ENCODE measurements at places on chromosomes 3 and 15.
A peak's percentile ranks its signal among the peaks of the same experiment; 100 is the strongest.

GRCh38 chr3:17190353-17191078, 305.8 kb downstream of the PLCL2 start:
- DNase-seq = no peak

GRCh38 chr3:156307704-156308103, 187.3 kb downstream of the KCNAB1 start:
- DNase-seq = no peak

GRCh38 chr3:137202941-137203340, 245.2 kb downstream of the IL20RB start:
- no peak for DNase-seq

DNA sequence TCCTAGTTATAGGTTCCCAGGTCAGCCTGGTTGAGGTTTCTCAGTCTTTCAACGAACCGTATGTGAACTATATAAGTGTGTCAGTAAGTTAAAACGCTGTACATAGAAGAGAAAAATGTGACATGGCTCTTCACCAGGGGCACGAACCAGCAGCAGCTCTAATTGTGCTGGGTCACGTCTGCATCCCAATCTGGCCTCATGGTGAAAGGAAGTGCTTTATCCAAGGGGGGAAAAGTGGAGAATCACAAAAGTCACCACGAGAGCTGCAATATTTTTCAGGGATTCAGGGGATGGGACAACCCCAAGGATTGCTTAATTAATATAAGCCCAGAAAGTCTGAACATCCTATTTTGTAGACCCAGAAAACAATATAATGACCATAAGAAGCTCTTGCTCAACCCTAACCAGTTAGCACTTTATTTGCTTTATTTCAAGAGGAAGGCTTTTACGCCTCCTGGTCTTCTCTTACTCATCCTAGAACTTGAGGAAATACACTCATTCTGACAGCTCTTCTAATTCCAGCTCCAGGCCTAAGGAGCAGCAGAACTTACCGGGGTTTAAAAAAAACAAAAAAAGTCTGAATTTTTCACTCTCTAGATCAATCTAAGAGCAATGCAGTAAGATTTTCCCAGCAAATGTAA, 16.5 kb downstream of the ANXA2 start:
- no peak for DNase-seq

DNA sequence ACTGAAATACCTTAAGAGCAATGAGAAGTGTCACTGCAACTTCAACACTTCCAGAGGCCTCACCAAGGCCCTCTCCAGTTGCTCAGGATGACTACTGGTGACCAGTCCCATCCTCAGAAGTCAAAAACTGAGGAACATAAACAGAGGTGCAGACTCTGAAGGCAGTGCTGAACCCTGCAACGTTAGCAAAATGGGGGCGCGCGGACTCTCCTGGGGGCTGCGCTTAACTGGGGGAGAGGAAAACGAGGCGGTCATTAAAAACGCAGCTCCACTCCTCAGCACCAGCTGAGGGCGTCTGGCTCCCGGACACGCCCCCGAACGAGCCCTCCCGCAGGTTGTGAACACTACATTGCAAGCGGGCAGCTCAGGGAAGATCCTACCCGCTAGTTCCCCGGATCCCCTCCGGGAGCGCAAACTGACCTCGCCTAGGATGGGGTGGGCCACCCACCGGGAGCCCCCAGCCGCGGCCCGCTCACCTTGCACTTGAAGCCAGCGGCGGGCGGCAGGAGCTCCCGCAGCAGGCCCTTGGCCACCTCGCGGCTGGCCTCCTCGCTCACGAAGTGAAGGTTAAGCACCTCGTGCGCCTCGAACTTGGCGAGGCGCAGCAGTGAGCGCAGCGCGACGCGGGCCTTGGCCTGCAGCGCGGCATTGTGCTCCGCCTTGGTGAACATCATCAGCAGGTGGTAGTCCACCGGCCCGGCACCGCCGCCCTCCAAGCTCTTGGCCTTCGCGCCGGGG, 711 bp downstream of the XXYLT1 start:
- DNase-seq = no peak

DNA sequence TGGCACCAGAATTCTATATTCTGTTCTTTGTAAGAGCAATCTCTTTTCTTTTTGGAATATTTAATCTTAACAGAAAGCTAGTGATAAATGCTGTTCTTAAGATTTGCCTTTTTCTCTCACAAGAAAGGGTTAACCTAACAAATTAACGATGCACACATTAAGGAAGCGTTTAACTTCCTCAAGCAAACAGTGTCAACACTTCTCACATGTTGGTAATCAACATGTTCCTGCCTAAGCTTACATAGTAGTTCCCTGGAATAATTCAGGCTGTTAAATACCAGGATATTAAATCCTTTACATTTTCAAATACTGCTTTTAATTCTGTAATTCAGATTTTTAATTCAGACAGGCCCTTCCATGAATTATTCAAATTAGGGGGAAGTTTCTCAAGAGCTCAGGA, 67.4 kb upstream of the RPL35A start:
- DNase-seq = no peak

DNA sequence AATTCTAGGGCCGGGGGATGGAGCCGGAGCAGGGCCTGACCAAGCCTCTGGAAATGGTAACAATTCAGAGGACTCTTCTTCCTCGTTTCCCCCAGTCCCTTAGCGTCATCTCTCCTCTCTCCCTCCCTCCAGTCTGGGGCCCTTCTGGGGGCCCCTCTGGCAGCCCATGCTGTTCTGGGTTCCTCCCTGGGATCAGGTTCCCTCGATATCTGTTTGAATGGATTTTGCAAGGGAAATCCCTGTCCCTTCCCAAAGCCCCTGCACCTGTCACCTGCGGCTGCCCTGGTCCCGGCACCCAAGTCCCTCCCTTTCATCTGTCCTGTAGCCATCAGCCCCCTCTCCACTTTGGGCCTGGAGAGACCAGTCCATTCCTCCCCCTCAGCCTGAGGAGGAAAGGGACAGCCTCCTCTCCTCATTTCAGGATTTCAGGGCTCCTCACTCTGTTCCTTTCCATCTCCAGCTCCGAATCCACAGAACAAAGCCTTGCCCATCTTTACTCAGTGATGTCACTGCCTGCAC, 1.7 kb upstream of the PLCB2 start:
- DNase-seq = no peak

DNA sequence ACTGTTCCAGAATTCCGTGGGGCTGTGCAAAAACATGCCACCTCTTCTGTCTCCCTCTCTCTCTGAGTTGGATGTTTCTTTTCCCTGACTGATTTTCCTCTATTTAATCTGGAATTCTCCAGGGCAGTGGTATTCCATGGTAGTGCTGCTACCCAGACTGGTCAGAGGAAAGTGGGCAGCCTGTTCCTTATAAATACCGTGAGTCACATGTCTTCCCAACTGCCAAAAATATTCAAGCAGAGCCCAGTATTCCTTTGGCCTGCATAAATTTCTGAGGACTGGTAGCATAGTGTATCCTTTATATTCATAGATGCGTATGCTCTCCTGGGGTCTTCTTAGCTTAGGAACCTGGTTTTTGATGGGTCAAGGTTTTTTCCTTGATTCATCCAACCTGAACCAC, 40.9 kb downstream of the CEMIP start:
- DNase-seq = no peak

DNA sequence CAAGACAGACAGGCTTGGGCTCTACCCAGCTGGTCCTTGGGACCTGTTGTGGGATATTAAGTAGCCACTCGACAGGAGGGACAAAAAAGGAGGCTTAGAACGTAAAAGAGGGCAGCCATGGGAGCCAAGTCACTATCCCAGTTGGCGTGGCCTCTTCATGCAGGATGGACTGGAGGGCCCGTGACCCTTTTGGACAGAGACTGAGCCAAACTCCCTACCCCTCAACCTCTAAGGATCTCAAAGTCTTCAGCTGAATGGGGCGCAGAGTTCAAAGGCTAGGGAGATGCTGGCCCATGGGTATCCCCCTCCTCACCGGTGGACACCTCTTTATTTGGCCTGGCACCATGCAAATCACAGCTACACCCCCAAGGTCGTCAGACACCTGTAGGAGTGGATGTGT, 57.8 kb upstream of the SEC13 start:
- DNase-seq = no peak

DNA sequence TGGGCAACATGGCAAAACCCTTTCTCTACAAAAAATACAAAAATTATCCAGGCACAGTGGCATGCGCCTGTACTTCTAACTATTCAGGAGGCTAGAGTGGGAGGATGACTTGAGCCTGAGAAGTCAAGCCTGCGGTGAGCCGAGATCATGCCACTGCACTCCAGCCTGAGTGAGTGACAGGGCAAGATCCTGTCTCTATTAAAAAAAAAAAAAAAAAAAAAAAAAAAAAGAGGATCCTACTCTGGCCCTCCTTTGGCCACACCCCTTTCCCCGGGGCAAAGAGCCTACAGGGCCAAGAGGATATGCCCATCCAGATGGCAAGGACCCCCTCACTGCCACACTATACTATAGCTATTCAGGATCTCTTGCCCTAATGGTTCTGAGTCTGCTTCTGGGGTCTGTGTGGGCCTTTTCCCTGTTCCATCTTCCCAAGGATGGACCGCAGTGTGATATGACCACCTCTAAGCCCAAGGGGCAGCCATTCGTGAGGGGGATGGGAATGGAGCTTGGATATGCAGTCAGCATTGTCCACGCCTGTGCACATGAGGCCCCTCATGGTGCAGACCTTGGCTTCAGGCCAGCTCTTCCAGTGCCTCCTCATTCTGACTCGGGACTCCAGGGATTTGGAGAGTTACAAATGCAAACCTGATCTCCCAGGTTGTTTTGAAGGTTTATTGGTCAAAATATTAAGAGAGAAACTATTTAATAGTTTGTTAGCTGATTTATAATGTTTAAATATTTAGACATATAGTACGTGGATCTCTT, 7.3 kb downstream of the TYRO3 start:
- no peak for DNase-seq

- DNase-seq = no peak
These were observed 10.6 kb downstream of the RPS27L start for GRCh38 chr15:63146684-63147083.

DNA sequence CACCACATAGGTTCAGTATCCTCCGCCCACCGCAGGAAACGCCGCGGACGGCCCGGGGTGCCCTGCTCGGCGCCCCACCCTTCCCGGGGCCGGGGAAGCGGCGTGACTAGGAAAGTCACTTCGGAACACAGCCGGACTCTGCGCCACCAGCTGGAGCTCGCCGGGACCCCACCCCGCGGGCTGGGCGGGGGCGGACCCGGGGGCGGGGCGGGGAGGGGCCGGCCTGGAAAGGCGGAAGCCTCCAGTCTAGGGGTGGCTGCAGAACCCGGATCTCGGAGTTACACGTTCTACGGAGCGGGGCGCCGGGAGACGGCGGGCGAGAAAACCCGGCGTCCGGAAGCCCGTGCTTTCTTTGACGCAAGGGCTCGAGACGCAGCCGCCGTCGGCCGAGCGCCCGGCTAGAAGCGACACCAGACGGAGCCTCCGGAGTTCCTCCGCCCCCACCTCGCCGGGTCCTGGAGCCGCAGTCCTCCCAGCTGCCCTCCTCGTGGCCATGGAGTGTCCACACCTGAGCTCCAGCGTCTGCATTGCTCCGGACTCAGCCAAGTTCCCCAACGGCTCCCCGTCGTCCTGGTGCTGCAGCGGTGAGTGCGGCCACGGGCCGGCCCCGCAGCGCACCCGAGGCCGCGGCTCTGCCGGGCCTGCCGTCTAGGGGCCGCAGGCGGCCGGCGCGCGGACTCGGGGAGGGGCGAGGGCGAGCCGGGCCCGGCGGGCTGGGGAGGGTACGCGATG, at the start of gene USP3:
TSS of gene USP3 (plus strand) at position 347 of the 732 bp plus-strand sequence. CDS start at position 494, 147 bp downstream.
- peak; percentile 92 for DNase-seq
